ENCODE measurements at places on chromosomes 1 and 21.

- no peak for DNase-seq
Observed at GRCh38 chr1:34268311-34268954, 91.7 kb downstream of the C1orf94 start.

- peak; percentile 78 for DNase-seq
Observed at GRCh38 chr1:229664133-229664689, 38.2 kb downstream of the URB2 start.

- DNase-seq = no peak
Observed at GRCh38 chr1:96695954-96696353, 25.6 kb upstream of the PTBP2 start.

DNA sequence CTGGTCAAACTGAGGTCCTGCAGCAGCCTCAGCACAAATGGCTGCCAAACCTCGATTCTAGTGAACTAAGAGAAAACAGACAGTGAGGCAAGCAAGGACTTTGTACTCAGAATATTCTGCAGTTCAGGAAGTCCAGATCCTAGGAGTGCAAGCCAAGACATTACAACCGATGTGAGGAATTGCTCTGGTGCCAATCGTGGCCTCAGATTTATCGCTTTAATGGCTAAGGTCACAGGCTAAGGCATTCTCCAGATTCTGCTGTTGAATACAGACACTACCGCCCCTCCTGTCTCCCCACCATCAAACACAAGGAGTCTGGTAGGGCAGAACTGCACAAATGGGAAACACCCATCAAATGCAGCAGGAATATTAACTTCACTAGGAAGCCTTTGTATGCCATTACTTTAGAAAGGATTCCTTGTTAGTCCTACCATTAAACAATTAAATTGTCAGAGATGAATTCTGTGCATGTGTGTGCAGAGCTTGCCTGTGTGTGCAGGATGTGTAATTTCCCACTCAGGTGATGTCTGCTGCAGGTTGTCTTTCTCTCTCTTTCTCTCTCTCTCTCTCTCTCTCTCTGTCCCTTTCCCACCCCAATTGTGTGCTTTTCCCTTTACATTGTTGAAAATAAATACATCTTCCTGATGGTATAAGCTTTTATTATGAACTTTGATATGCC is 9.2 kb upstream of the SERTAD4 start:
- DNase-seq = no peak

DNA sequence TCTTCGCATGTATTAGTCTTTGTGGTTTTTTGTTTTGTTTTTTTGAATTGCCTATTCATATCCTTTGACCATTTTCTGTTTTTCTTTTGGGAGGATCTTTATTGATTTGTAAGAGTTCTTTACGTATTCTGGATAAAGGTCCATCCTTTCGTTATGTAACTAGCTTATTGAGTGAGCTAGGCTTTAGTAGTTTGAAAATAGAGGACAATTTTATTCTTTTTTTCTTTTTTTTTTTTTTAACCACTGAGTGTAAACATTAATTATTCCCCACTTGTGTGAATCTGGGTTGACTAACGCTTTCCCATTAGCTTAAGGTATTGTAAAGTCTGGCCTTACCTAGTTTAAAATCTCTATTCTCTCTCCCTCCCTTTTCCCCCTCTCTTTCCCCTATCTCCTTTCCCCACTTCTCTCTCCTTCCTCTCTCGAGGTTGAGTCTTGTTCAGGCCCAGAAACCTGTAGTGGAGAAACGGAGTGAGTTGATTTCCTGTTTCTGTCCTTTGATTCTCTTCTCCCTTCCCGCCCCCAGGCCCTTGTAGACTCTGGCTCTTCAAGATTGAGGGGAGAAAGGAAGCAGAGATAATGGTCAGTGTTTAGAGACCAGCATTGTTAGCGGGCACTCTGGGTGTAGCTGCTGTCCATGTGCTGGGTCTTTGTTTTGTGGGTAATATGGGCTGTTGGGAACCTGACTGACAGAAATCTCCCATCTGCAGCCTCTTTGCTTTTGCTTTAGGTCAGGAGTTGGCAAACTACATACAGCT is 1.5 kb downstream of the MORC3 start:
- DNase-seq = peak; percentile 3

DNA sequence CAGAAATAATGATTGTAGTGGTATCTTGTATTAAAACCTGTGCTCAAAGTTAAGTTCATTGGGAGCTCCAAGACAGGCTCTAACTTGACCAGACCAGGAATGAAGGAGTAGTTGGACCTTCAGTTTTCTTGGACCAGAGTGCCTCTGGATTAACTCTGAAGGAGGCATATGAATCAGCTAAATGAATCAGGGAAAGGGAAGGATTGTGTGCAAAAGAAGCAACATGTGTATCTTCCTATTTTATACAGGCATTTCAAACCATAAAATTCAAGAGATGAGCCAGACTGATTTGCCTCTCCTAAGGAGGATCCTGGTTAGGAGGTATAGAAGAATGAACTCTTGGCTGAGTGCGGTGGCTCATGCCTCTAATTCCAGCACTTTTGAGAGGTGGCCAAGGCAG is 71.4 kb downstream of the CC2D1B start:
- DNase-seq = no peak

DNA sequence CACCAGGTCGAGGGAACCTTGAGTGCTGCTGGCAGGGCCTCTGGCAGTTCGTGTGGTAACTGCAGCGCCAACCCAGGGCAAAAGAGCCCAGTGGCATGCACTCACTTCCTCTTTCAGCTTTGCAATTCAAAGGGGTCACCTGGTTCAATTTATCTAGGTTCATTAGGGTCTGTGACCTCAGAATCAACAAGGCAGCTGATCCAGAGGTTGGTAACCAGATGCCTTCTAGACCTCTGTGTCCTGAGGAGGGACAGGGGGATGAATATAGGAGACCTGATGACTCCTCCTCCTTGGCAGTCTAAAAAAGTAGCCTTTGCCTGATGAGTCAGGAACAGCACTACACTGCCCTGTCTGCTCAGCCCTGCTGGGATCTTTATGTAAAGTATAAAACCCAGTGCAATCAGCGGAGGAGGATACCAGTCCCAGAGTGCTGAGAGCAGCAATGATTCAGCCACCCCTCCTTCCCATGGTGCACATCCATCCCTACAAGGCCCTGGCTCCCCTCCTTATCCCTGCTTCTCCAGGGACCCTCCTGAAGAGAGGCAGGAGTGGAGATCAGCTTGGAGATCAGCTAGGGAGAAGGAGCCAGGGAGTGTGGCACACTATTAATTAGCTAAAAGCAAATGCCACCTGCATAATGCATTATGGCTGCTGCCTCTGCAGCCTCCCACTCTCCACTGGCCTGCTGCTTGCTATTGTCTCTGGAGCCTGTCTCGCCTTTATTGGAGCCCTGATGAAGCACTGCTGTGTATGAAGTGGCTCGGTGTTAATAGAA is 11.2 kb upstream of the FMOD start:
- no peak for DNase-seq

GRCh38 chr21:40334159-40334558 is 466.9 kb downstream of the PCP4 start:
- DNase-seq = no peak

- no peak for DNase-seq
Observed at GRCh38 chr1:22286491-22286890, 143.6 kb upstream of the WNT4 start.

- no peak for DNase-seq
Observed at GRCh38 chr1:247295274-247295684, 36.4 kb downstream of the ZNF496 start.

GRCh38 chr1:69523032-69523431 is 44.7 kb upstream of the LRRC7 start:
- no peak for DNase-seq

GRCh38 chr1:78387201-78387600 is 103.6 kb upstream of the PTGFR start:
- DNase-seq = no peak

DNA sequence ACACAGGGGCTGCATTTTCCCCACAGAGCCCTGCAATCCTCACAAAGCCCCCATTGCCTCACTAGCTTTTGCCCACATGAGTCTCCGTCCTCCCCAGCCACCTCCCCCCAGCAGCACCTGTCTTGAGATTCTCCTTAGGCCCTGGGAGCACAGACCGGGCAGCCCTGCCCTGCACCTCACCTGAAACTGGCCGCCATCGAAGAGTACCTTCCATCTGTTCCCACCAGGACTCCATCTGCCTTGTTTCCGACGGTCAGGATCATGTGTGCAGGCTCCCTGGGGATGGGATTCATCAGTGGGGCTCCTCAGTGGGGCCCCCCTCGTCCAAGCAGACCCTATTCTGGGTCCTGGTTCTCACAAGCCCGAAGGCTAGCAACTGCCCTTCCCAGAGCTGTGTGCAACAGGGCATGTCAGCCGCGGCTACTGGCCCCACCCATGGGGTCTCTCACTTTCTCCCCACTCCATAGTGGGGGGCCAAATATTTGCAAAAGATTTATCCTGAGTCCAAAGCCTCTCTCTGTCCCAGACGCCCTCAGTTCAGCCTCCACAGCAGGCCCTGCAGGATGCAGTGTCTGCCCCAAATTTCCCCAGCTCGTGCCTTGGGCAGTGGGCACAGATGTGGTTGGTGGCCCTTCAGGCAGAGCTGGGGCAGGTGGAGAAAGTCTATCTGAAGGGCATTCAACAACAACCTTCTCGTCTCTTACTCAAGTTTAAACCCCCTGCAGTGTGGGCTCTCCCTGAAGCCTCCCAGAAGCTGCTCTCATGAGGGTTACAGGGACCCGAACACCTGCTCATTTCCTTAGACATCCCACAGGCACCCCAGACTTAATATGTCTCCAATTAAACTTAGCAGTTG is 4.8 kb downstream of the PDZK1IP1 start:
- DNase-seq = no peak

GRCh38 chr21:44612669-44613229 is 870 bp downstream of the KRTAP10-8 start:
- no peak for DNase-seq

- peak; percentile 12 for DNase-seq
Observed at GRCh38 chr1:62437273-62437940, 558 bp downstream of the USP1 start.

DNA sequence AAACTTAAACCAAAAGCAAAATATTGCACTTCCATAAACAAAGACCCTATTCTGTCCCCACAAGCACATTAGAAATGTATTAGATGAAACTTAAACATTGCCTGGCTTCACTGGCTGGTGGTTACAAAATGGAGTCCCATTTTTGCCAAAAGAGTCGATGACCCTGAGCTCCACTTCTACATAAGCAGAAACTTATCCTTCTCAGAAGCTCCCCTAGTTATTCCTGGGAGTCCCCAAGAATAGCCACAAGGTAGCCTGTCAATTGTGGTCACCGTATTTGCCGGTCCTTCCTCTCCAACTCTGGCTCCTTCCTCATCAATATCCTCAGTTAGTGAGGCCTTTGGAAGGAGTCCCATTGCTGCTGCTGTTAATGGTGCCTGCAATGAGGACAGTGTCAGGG is 37.3 kb downstream of the CDCP2 start:
- no peak for DNase-seq

DNA sequence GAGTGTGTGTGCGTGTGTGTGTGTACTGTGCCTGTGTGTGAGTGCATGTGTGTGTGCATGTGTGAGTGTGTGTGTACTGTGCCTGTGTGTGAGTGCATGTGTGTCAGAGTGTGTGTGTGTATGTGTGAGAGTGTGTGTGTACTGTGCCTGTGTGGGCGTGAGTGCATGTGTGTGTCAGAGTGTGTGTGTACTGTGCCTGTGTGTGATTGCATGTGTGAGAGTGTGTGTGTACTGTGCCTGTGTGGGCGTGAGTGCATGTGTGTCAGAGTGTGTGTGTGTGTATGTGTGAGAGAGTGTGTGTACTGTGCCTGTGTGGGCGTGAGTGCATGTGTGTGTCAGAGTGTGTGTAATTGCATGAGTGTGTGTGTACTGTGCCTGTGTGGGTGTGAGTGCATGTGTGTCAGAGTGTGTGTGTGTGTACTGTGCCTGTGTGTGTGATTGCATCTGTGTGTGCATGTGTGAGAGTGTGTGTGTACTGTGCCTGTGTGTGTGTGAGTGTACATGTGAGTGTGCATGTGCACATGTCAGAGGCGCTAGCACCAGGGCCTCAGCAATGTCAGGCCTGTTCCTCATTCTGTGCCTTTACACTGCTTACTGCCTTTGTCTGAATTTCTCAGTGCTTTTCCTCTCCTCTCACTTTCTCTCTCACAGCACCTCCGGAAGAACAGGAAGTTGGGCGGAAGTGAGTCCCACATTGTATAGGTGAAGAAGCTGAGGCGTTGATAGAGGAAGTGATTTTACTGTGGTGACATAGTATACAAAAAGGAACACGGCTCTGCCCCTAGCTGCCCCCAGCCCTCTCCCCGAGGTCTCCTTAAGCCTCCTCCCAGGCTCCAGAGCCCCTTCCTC is 4.9 kb downstream of the SLC5A9 start:
- peak; percentile 44 for DNase-seq

- DNase-seq = no peak
Observed at GRCh38 chr1:14881775-14882672, 271.5 kb upstream of the TMEM51 start.

- DNase-seq = no peak
Observed at GRCh38 chr21:41580758-41581554, 73.0 kb upstream of the TMPRSS2 start.

GRCh38 chr1:42040159-42040558 is 113.1 kb upstream of the GUCA2B start:
- no peak for DNase-seq

- DNase-seq = peak; percentile 48
Observed at GRCh38 chr1:111517469-111518225, 14.2 kb upstream of the ADORA3 start.

DNA sequence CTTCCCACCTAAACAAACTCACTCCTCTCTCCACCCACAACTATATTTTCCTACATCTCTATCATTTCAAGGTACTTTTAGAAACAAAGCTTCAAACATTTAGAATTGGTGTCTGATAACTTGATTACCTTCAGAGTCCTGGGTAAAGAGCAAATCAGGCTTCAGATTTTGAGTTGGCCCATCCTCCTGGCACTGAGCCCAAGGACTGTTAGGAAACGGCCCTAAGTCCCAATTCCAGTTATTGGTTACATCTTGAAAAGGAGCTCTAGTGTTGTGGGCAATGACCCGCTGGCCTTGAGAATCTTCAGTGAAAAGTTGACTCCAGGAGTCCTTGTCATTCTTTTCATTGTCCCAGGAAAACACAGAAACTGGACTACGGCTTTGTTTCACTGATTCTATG is 15.1 kb downstream of the MTFR1L start:
- no peak for DNase-seq

DNA sequence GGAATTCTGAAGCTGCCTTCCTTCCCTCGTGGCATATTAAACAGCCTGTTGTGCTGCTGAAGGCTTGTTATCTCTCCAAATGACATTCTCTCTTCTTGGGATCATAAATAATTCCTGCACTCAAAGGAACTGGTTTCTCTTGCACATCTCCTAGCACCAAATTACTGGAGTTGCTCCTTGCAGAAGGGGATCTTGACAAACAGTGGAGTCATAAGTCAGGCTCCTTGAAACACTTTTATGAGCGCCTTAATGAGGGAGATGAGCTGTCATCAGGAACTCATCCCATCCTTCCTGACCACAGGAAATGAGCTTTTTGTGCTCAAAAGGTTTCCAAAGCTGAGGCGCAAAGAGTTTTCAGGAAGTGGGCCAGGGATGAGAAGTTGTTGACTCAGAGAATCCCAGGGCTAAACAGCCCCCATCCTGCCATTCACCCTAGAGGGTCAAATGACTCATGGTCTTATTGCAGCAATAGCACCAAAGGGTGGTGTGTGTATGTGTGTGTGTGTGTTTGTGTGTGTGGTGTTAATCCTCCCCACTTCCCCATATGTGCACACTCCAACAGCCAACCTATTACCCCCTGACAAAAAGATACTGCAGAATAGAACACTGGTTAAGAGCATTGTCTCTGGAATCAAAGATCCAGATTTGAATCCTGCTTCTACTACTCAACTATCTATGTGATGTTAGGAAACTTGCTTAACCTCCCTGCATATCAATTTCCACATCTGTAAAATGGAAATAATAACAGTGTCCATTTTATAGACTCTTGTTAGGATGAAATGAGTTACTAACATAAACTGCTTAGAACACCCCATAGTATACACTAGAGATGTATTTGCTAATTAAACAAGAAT is 2.8 kb upstream of the PHC2 start:
- DNase-seq = no peak

- no peak for DNase-seq
Observed at GRCh38 chr1:150981177-150981804, 801 bp upstream of the ANXA9 start.

All from CD4-positive, alpha-beta T cell treated with Interleukin-6 at 100 ng/mL for 8 hours (primary cell).